Stimulated activated CD8-positive, alpha-beta memory T cell treated with anti-CD3 and anti-CD28 coated beads, Interleukin-2, amount 100 ng/mL, for 48 hours (primary cell): ENCODE measurements at places on chromosomes 7 and 10.

DNA sequence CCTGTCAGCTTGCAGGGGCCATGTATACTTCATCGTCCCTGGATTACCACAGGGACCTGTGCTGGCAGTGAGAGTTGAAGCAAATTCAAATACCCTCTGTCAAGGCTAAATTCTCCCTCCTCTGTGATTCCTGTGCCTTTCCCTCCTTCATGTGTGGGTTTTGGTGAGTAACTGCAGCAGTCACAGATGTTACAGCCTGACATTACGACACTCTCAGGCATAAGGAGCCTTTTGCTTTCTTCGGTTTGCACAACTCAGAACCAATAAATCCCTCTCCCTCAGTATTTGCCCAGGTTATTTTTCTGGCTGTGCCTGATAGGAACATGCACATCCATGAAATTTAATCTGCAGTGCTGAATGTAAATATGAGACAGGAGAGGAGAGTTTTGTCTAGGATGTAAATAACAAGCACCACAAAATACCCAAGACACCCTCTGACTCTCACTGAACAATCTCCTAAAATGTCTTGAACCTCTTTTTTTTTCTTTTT is 997.2 kb upstream of the GHITM start:
- DNase-seq, result no peak

DNA sequence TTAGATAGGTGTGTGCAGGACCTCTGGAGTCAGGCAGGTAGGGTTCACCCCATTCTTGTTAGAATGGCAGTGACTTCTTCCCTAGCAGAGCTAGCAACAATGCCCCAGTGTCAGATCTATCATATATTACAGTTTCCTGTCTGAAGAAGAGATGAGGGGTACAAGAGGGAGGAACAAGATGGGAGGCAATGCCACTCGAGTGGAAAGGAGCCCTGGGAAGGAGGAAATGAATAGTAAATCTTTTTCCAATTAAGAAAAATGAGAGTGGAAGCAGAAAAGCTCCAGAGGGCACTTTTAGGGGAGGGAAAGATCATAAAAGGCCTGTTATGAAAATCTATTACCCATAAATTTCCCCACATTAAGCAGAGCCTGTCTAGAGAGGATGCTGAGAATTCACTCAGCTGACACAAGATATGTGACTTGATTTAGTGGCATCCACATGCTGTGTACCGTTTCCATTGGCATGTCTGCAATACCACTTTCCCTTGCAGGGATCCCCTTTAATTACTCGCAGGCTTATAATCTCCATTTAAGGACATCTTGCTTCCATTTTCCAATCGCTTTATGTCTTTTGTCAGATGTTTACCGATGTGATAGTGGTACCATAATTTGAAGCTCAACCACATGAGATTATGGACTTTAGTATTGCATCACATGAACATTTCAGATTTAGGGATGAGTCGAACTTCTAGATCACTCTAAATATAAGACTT is 70.0 kb upstream of the AGBL3 start:
- DNase-seq, result no peak

DNA sequence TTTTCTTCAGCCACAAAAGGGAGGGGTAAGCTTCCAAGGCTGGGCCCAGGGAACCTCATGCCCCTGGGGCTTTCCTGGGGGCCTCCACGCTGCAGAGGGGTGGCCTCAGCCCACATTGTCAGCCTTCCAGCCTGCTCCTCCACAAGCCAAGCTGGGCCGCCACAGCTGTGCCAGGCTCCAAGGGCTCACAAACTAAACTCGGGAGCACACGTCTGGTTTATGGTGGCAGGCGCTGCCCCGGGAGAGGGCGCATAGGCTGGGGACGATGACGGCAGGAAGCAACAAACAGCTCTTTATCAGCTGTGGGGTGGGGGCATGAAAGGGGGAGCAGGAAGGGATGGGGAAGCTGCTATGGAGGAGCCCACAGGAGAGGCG is 6.3 kb upstream of the CDH23 start:
- no peak for DNase-seq

DNA sequence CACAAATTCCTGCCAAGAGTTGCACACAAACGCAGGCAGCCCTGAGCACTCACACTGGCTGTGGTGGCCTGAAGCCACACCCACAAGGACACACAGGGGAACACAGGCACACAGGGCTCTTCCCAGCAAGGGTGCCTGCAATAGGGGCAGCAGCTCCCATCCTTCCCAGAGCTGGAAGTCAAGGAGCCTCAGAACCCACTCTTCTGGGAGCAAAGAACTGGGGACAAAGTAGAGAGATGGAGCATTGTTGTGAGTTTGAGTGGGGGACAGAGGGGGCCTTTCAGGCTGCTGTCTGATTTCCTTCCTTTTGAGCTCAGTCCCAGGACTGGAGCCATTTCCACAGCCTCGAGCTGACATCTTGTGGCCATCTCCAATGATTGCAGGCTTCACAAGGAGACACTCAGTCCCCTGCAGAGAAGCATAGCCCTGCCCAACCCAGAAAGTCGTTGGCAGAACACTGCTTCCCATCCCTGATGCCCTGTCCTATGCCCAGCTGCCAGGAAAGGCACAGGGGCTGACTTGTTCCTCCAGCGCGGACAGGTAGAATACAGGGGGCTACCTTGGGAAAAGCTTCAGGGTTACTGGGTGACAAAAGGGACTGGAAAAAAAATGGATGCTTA is 34.4 kb upstream of the SLF2 start:
- peak; percentile 10 for DNase-seq

- no peak for DNase-seq
Measured at GRCh38 chr10:69878038-69878437, 76.3 kb downstream of the COL13A1 start.

- no peak for DNase-seq
Measured at GRCh38 chr10:107561136-107561650, 396.7 kb upstream of the SORCS1 start.

- no peak for DNase-seq
Measured at GRCh38 chr10:44233561-44234482, 151.1 kb downstream of the CXCL12 start.

GRCh38 chr10:97200616-97201015 is 14.9 kb upstream of the SLIT1 start:
- no peak for DNase-seq

GRCh38 chr7:5456409-5456808 is 32.8 kb upstream of the TNRC18 start:
- no peak for DNase-seq

DNA sequence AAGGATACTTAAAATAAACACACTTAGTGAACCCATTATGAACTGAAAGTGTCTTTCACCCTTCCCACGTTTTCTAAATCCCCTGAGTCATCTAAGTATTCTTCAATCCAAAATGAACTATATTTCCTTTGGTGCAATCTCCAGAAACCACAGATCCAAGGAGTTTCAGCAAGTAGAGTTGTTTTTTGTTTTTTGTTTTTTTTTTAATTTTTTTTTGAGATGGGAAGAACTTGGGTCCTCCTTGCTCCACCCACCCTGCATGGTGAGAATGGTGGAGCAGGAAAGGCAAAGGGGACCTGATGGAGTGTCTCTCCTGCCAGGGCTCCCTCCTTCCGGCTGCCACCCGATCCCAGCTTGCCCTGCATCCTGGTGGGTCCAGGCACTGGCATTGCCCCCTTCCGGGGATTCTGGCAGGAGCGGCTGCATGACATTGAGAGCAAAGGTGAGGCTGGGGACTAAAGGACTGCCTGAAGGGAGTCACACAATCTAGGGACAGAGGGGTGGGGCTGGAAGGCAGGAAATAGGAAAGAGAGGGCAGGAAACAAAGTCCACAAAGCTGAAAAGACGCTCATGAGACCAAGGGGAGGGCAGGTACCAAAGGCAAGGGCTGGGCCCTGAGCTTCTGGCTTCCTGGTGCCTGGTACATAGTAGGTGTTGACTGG is 12.1 kb downstream of the ATG9B start:
- no peak for DNase-seq

GRCh38 chr10:110966146-110966545 is 46.7 kb downstream of the SHOC2 start:
- no peak for DNase-seq

DNA sequence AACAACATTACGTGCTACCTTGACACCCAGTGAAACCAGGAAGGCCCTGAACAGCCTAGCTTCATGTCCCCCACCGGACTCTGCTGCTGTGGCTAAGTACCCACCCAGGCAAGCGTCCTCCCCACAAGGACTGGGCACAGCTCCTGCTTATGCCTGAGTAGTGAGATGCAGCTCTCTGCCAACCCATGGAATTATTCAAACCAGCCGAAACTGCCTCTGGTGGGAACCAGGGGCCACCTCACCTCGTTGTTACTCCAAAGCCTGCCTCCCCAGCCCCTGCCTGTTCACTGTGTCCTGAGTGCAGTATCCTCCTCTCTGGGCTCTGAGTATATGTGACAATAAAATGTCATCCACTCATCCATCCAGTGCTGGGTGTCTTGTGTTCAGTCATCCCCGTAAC is 52.4 kb downstream of the CAMK2B start:
- no peak for DNase-seq

GRCh38 chr7:144508702-144509101 is 105.2 kb upstream of the NOBOX start:
- no peak for DNase-seq

GRCh38 chr7:84975586-84976185 is 211.2 kb downstream of the SEMA3D start:
- DNase-seq, result no peak

- DNase-seq, result no peak
Measured at GRCh38 chr7:20030417-20030816, 186.8 kb downstream of the MACC1 start.

DNA sequence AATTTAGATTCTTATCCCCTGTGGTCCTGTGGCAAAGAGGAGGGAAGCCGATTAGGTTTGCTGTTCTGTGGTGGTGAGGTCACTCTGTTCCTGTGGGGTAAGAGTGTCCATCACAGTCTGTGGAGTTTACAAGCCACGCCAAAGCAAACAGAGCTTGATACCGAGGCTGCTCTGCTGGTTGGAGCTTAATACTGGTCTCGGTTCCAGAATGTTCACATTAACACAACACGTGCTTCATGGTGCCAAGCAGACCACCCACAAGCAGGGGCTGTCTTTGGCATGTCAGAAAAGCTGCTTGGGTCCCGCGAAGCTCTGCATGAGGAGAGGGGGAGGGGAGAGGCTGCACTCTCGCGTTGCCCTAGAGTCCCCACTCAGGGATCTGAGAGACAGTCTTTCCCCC is 47.5 kb downstream of the DNAJB6 start:
- DNase-seq, result no peak

- DNase-seq, result no peak
Measured at GRCh38 chr10:45427262-45427969, 53.4 kb downstream of the ALOX5 start.

GRCh38 chr10:96406091-96406490 is 47.3 kb upstream of the OPALIN start:
- no peak for DNase-seq

DNA sequence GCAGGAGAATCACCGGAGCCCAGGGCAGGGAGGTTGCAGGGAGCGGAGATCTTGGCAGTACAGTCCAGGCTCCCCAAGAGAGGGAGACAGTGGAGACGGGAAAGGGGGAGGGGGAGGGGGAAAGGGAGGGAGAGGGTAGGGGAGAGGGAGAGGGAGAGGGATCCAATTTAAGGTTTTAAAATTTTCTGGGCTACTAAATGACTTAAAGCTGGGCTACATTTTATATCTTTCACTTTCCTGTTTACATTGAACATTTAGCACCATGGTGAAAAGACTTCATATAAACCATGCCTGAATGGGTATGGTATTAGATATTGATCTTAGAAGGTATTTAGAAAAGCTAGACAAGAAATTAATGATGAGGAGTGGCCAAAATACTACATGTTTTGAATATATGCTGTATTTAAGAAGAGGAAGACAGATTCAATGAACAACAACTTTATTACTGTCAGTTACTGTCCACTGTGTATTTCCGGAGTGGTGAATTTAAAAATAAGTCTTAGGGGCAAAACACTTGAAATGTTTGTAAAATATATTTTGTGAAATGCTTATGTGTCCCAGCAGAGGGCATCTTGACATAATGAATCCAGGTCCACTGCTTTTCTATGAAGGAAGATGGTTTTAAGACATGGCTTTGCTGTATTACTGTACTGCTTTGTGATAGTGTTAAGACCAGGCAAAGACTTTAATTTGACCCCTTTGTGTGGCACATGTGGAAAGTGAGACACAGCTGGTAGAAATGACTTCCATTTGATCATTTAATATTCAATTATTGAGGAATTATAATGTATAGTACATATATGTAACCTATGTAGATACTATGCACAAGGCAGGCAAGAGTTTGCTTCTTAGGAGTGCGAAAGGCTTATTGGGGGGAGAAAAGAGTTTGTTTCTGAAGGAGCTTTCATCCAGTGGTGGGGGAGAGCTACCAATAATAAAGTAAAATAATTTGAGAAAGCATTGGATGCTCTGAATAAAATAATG is 52.8 kb downstream of the NRF1 start:
- DNase-seq, result no peak

DNA sequence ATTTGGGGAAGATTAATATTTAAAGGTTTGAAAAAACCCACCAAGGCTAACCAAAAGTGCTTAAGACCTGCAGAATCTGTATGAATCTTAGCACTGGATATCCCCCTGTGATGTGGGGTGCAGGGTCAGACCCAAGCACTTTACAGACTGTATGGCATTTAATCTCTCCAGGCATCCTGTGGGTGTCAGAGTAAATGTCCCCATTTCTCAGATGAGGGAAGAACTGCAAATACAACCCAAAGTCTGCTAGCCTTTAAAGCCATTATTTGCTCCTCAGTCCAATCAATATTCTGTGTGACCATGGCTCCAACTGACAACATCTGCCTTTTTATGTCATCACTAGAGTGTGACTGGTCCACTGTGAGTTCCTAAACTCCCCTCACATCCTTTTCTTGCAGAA is 10.0 kb upstream of the MBL2 start:
- DNase-seq, result no peak

DNA sequence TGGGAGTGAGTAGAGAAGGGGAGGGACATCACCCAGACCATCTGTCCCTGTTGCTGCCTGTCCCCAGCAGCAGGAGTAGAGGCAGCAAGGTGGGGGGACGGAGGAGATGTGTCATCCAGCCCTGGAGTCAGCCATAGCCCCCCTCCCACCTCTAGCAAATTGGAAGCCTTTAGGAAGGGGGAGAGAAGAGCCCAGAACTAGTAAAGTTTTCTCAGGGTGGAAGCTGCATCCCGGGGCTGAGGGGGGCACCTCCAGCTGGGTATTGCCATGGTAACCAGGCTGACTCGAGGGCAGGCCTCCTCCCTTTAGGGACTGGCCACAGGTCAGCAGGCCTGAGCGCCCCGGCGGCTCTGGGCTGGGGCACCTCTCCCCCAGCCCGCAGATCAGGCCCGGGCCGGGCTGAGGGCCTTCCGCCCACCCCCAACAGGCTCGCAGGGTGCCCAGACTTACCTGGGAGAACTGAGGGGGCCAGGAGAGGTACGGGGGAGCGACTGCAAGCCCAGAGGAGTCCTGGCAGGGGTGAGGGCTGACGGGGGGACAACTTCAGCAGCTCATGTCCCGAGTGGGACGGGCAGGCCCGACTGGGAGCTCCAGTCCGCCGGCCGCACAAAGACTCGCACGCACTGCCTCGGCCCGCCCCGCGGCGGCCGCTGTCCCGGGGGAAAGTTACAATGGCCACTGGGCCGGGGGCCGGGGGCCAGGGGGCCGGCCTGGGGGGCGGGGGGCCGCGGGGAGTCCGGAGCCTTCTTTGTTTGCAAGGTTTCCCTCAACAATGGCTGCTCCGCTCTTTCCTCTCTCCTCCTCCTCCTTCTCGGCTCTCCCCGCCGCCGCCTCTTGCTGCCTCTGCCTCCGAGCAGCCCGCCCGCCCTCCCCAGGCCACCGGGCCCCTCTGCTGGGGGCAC is 6.0 kb downstream of the LDB1 start:
- DNase-seq, result no peak
